ENCODE measurements at places on chromosomes 12 and 14.

GRCh38 chr12:124687917-124688316, 120.5 kb upstream of the NCOR2 start:
- DNase-seq = no peak

GRCh38 chr14:74515891-74516412, 22.4 kb downstream of the ISCA2 start:
- no peak for DNase-seq

DNA sequence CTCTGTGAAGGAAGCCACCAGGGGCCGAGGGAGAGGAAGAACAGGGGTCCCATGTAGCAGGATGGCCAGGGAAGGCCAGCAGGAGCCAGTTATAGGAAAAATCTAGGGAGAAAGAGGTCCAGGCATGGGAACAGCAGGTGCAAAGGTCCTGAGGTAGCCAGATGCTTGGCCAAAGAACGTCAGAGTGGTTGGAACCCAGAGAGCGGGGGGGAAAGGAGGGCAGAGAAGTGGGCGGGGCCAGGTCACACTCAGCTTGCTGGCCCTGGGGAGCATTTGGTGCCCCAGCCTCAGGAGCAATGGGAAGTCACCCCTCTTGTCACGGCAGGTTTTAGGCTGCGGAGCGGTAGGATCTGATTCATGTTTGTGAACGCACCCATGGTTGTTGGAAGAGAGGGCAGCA, 180.5 kb downstream of the PHETA1 start:
- no peak for DNase-seq

DNA sequence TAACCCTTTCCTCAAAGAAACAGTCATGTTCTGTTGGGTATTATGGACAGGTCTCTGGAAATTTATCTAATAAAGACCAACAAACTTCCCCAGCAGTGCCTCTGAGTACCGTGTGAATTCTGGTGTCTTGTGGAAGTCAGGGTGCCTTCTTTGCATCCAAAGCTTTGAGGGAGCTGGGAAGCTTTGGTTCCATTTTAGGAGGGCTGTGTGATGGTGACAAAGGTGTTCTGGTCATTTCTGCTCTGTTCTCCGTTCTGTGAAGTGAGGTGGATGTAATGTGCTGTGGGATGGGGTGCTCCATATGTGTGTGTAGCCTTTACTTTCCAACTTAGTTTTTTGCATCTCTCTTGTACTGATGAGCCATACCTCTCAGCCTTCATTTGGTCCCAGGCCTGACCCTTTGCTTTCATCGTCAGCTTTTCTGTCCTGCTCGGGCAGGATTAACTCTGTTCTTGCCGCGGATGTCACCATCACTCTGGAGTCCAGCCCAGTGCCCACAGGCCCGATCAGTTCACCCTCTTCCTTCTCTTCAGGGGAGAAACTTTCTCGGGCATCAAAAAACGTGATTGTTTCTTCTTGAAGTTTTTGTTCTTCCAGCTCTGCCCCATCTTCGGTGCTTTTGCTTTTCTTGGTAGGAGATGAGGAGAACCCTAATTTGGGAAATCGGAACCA, 13.2 kb downstream of the PLD4 start:
- no peak for DNase-seq

DNA sequence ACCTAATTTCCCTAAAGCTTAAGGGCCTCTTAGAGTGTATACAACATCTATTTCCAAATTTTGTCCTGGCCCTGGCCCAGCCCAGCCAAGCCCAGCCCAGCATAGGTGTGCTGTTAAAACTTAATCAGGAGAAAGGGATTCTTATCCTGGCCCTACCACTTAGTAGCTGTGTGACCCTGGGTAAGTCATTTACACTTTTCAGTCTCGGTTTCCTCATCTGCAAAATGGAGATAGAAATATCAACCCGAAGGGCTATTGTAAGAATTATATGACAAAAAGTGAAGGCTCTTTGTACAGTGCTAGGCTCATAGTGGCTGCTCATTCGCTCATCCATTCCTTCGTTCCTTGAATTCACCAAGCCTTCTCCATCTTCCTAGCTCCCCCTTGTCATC, 442 bp downstream of the ERG28 start:
- no peak for DNase-seq

GRCh38 chr12:104519190-104520019, 62.7 kb downstream of the CHST11 start:
- no peak for DNase-seq

All from activated T-helper 1 cell treated with Interleukin-2 at 50 U/mL for 16 hours (primary cell).